ENCODE measurements at places on chromosomes 3 and 15.

GRCh38 chr3:111915905-111916304 is 56.8 kb downstream of the PHLDB2 start:
- ATAC-seq: peak; percentile 78

DNA sequence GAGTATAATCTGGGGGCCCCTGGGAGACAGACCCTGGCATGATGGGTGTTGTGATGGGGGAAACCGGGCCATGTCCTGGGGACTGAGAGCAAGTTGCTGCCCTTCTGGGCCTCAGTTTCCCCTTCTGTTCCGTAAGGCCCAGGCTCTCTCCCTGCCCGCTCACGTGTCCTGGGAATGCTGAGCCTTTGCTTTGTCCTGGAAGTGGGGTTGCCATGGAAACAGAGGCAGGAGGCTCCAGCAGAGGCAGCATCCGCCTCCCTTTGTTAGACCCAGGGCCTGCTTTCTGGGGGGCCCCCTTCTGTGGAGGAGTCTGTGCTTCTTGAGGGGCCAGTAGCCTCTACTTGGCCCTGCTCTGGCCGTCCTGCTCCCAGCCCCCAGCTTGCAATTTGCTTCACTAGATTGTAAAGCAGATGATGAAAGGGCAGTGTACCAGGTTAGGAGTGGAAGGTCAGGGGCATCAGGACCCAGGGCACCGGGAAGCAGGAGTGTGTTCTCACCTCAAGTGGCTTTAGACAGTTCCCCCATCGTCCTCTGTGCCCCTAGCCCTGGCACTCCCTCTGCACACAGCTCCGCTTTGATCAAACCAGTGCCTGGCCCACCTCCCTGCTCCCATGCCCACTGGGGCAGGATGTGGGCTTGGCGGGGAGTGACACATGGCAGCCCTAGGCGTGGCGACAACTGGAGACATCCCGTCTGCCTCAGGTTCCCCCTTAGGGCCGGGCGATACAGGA is 105.6 kb downstream of the FBLN2 start:
- no peak for ATAC-seq

- ATAC-seq: no peak
These were observed 15.3 kb upstream of the UNC13C start for GRCh38 chr15:53962646-53963561.

DNA sequence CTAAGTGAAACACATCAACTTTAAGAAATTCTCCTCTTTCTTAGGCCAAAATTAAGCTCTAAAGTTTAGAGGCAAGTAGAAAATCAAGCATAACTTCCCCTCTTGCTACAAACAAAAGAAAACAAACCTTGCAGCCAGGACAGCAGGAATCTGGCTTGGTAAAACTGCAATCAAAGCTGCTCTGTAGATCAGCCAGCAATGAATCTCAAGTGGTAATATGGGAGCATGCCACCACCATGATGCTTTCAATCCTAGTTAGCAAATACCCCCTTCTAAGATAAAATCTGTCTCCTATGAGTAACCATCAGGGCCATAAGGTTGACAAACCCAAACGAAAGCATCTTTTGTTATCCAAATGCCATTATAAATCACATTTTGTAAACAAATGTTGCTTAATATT is 208.3 kb upstream of the PLSCR5 start:
- no peak for ATAC-seq

GRCh38 chr3:195896361-195897080 is 11.8 kb downstream of the TNK2 start:
- peak; percentile 60 for ATAC-seq

- peak; percentile 77 for ATAC-seq
These were observed 26.7 kb downstream of the ABHD2 start for GRCh38 chr15:89114990-89115389.

DNA sequence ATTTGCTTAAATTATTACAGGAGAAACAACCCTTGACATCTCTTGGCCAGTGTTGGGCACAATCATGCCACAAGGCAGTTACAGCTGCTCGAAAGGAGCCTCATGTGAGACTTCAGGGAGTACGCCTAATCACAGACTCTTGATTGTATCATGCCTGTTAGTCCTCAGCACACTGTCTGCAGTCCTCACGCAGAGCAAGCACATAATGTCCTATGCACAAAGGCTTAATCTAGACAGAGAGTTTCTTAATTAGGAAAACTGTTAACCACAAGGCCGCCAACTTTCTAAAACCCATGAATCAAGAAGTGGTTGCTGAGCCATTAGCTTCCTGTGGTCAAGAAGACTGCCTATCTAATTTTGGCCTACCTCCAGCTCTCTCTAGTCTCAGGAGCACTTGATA is 172.0 kb downstream of the UNC13C start:
- no peak for ATAC-seq

GRCh38 chr15:89772932-89773583 is 3.1 kb upstream of the MESP2 start:
- peak; percentile 50 for ATAC-seq

- no peak for ATAC-seq
These were observed 81.0 kb downstream of the STXBP5L start for GRCh38 chr3:120988994-120989393.

GRCh38 chr3:170010498-170010897 is 27.3 kb upstream of the GPR160 start:
- no peak for ATAC-seq

GRCh38 chr15:39629371-39629770 is 48.5 kb downstream of the THBS1 start:
- no peak for ATAC-seq

- ATAC-seq: no peak
These were observed 37.9 kb downstream of the IL20RB start for GRCh38 chr3:136995652-136996051.

- 0 out of 3 replicates have a peak, but pooled peaks have one; percentile 30 for ATAC-seq
These were observed 21.9 kb downstream of the PLCL2 start for GRCh38 chr3:16906682-16907081.

- no peak for ATAC-seq
These were observed 62.5 kb upstream of the TAMM41 start for GRCh38 chr3:11908981-11909698.

DNA sequence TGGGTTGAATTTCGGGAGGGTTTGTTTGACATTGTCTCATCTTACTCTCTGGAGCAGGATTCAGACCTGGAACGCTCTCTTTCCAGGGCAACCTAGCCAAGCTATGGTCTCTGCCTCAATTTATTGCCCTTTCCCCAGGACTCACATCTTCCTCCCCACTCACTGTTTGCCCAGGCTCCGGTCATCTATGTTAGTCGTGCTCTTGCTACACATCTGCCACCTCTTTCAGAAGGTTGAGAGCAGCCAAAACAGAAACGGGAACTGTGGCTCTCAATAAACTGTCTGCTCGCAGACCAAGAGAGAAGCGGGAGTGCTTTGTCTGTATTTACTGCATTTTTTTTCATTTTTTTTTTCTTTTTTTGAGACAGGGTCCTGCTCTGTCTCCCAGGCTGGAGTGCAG is 81.6 kb downstream of the ST6GAL1 start:
- no peak for ATAC-seq

- no peak for ATAC-seq
These were observed 285.6 kb downstream of the UACA start for GRCh38 chr15:70477750-70478250.

DNA sequence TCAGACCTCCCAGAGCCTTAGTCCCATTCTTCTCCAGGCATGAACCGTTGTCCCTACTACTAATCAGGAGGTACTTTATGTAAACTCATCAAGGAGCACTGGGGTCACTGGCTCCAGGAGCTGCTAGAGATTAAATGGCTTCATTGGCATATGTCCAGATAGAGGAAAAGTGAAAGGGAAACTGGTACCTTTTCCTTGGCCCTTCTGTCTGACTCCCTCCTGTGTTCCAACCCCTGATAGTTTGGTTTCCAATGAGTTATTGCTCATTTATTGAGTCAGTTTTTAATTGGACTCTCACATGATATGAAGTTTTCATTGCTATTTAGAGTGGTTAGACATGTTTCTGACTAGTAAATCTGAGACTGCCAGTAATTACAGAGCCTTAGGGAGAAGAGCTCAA is 130.5 kb upstream of the BFSP2 start:
- no peak for ATAC-seq

DNA sequence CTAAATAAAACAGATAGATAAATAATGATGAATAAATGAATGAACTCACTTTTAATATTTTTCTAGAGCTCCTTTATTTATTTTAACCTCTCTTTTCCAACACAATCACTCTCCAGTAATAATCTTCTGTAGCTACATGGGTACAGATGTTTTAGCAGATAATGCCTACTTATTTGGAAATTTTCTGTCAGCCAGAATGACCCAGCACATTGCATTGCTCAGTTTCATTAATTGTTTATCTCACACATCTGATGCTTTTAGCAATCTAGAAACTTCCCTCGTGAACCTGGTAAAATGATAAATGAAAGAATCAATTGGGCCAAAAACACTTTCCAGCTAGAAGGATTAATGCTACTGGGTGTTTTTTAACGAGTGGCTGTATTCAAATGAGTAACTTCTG is 14.9 kb upstream of the MYH15 start:
- no peak for ATAC-seq

DNA sequence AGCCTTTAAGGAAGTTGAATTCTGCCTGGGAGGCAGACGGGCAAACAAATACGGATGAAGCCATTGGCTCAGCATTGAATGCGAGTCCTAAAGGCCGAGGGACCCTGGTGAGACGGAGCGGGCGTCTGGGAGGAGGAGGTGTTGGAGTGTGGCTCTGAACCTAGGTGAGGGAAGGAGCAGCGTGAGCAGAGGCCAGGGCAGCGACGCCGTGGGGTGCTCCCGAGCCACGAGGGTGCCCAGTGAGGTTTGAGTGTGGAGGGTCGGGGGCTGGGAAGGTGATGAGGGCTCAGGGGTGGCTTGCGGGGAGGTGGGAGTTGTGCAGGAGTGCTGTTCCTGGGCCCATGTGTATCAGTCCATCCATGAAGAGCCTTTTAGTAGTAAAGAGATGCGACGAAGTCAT is 17.0 kb downstream of the CORO2B start:
- ATAC-seq: no peak

DNA sequence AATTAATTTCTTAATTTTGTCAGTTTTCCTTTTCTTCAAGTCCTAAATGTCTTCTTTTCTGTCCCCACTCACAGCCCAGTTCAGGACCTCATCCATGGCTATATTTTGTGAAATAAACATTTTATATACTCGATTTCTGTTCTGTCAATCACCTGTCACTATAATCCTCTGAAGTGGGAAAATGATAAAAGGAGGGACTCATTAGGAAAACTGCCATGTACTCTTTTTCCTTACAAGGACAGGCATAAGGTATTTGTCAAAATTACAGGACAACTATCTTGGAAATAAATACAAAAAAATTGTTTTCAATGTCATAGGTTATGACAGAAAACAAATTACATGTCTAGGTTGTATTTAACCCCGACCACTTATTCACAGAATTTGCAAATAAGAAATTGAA is 240.1 kb upstream of the CBLB start:
- no peak for ATAC-seq

DNA sequence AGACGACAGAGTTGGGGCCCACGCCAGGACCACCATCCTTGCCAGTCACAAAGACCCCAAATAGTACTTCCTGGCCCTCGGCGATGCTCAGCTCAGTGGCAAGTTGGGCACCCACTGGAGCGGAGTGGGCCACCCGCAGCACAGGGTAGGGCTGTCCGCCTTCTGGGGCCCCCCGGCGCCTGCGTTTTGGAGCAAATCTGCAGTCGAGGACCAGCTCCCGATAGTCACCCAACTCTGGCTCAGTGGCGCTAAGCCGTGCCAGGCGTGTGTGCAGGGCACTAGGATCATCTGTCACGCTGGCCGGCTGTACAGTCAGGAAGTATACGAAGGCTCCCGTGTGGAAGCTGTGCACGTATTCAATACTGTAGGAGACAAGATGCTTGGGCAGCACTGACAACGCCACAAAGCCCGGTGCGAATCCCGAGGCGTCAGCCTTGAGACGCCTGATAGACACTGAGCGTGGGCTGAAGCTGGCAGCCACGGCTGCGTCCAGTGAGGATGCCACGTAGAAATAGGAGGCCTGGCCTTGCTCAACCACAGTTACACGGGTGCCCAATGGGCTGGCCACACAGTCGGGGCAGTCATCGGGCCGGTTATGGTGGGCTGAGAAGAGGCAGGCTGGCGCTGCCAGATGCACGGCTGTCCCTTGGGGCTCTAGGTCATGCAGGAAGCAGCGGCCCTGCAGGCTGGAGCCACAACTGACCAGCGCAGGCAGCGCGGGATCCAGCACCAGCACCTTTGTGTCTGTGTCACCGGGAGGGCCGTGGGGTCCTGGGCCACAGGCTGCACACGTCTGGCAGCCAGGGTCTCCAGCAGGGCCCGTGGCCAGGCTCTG is 945 bp downstream of the MST1R start:
- ATAC-seq: no peak

GRCh38 chr3:14879211-14879874 is 60.6 kb downstream of the FGD5 start:
- ATAC-seq: no peak

DNA sequence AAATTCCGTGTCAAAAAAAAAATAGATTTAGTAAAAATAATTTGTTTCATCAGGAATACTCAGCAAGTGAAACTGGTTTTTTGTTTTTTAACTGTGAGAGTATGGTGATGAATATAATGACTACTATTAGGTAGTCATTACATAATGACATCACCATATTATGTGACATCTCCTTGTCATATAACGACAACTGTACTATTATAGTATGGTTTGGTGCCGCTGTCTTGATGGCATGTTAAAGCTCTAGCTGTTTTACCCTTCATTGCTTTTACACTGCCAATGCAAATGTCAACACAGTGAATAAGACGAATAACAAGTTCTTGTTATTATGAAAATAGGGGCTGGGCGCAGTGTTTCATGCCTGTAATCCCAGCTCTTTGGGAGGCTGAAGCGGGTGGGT is 45.6 kb upstream of the FAH start:
- no peak for ATAC-seq

DNA sequence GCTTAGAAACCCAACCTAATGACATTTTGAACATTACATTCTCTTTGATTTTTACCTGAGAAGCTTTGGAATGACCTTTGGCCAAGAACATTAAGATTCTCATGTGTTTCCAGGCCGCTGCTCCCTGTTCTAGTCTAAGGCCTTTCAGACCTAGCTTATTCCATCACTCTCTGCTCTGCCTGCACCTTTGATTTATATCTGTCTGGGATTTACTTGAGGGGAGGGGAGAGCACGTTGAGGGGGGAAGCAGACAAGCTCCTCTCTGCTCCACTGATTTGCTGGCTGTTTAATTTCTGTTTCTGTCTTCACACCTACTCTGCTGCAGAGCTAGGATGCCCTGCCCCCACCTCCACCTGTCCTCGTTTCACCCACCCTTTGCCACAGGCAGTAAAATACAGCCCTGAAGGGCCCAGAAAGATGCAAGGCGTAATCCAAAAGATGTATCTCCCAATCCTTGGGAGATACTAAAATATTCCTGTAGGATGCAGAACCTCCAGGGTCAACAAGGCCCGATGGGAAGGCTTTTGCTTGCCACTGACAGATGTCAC is 429.8 kb downstream of the EPHB1 start:
- ATAC-seq: no peak

GRCh38 chr15:79332824-79333510 is 22.1 kb downstream of the TMED3 start:
- ATAC-seq: no peak

GRCh38 chr3:184626923-184627322 is 65.3 kb downstream of the EPHB3 start:
- ATAC-seq: no peak

DNA sequence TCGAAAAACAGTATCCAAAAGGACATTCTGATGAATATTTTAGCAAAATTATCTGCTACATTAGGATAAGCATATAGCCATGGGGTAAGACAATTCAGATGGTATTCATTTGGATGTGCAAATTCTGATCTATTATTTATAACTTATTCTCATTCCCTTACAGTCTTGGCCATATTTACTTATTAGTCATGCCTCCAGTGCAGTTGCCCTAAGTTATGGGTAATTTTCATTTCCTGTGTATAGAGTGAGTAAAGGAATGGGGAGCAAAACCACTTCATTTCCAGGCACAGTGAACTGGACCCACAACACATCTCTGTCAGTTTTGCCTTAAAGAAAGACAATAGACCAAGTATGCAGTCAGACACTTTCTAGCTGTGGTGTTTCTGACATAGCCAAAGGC is 134.3 kb downstream of the POLQ start:
- ATAC-seq: no peak

Measured in SK-N-SH treated with all-trans-retinoic acid at 6 μM for 48 hours (cell line).